ENCODE measurements at places on chromosomes 5 and 9.

- DNase-seq: peak; percentile 63
Observed at GRCh38 chr5:111530298-111530740, 18.0 kb upstream of the STARD4 start.

DNA sequence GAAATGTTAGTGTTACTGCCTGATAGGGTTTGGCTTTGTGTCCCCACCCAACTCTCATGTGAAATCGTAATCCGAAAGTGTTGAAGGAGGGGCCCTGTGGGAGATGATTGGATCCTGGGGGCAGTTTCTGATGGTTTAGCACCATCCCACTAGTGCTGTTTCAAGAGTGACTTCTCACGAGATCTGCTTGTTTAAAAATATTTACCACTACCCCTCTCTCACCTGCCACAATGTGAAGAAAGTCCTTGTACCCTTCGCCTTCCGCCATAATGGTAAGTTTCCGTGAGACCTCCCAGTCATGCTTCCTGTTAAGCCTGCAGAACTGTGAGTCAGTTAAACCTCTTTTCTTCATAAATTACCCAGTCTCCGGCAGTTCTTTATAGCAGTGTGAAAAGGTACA, 2.6 kb upstream of the RFX3 start:
- DNase-seq: peak; percentile 87

GRCh38 chr5:64003966-64004365, 41.7 kb upstream of the HTR1A start:
- no peak for DNase-seq

GRCh38 chr9:682633-683508, 158.6 kb upstream of the DMRT1 start:
- no peak for DNase-seq

DNA sequence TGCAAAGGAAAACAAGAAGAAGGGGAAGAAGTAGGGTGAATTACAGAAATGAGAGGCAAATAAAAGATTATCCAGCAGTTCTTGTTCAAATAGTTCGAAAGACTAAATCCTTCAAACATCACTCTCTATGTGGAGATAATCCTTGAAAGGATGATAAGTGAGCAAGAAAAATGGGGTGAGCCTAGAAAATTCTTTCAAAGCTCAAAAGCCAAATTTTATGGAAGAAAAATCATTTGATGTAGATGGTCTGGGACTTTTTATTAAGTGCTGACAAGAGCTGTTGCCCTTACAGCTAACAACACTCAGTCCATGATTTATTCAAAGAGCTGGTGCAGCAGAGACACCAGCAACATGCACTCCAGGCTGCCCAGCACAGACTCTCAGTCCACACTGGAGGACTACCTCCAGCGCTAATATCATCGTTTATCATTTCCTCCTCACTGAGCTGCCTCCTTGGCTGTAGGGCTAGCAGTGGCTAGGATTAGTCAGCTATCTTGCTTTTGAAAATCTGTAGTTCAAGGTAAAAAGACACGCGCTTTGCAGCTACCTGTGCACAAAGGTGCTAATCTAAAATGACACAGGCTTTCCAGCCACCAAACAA, 264.8 kb upstream of the KIF2A start:
- no peak for DNase-seq

DNA sequence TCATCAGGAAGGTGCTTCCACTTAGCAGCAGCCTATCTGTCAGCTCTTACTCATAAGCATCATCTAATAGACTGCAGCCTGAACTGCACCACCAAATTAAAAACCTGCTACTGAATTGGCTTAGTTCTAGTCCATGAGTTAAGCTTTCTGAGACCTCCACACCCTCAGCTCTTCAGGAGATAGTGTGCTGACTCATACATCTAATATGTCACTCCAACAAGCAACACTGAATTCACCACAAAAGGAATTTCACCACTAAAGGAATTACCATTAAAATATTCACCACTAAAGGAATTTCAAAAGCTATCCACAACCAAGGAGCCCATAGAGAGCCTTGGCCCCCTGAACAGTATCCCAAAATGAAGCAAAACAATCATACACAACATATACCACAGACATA, 418.5 kb upstream of the RORB start:
- DNase-seq: no peak

- no peak for DNase-seq
Observed at GRCh38 chr5:86814315-86814714, 196.6 kb downstream of the COX7C start.

DNA sequence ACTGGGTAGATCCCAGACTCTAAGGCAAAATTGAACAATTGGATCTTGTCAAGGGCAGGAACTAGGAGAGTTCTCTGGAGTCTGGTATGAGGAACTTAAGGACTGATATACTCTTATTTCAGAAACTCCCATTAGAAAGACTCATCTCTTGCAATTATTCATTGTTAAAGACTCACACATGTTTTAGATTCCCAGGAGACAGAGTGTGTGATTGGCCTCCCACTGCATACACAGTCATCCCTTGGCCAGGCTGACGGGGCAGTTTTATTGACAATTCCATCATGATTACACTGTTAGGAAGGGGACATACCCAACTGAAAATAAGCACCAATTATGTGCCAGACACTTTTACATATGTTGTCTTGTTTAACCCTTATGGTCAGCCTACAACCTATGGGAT, 347.2 kb downstream of the DMAC1 start:
- DNase-seq: no peak

GRCh38 chr9:5854063-5854790, 21.3 kb upstream of the ERMP1 start:
- DNase-seq: no peak

- no peak for DNase-seq
Observed at GRCh38 chr9:92349771-92350739, 24.3 kb downstream of the CENPP start.

DNA sequence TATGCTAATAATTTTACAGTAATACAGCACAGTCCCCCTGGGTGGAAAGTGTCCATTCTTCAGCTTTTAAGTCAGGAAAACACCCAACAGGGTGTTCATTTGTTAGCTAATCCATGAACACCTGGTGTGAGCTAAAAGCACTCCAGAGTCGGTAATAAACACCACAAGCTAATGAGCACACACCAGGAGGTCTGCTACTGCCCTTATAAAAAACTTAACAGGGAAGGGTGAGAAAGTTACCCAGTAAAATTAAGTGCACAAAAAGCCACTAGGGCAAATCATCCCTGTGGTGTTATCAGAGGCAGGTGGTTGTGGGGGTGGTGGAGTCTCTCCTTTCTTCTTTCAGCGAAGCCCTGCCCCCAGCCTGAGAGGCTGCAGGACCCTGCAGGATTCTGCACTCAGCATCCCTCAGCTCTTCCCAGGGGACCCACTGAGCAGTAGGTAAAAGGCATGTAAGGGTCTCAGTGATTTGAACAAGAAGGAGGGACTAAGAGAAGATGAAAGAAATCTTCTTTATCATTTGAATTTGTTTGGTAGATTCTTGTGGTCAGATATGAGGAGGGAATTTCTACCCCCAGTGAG, 14.4 kb downstream of the GDNF start:
- no peak for DNase-seq

DNA sequence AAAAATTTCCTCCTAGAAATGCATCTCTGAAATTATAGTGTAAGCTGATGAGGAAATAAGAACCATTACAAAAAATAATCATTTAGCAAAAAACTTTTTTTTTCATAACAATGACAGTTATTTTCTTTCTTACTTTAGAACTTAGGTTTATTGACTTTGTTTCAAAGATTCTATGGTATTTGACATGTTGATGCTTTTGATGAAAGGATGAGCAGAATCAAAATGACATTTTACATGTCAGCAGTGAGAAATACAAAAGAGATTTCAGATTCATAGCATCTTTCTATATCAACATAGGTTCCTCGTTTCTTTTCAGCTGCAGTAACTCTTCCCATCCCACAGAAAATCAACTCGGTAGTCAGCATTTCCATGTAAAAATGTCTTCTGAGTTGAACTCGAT, 1226.6 kb upstream of the C9orf72 start:
- no peak for DNase-seq

DNA sequence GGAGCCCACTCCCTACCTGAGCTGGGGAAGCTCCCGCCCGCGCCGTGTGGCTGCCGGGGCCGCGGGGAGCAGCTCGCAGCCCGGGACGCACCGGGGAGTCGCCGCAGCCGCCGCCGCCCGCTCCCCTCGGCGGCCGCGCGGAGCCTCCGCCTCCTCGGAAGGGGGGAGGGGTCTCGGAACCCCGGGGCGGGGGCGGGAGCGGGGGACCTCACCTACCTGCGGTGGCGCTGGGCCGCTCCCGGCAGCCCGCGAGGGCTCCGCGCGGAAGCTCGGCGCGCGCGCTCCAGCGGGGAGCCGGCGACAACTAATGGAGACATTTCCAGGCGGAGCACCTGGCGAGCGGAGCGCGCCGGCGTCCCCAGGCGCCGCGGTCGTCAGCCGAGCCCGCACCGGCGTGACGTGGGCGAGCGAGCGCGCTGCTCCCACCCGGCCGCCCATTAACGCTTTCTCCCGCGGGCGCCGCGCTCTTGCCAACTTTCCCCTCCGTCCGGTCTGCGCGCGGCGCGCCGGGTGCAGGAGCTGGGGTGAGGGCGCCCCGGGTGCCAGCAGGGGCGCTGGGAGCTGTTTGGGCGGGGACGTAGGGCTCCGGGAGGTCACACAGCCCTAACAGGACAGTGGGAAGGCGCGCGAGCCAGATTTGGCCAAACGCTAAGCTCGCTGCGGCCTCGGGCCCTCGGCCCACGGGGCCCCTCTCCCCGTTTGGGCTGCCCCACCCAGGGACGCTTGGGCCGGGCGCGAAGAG, 4.3 kb upstream of the IRX4 start:
- no peak for DNase-seq

- DNase-seq: no peak
Observed at GRCh38 chr5:100992354-100992753, 89.3 kb upstream of the ST8SIA4 start.

DNA sequence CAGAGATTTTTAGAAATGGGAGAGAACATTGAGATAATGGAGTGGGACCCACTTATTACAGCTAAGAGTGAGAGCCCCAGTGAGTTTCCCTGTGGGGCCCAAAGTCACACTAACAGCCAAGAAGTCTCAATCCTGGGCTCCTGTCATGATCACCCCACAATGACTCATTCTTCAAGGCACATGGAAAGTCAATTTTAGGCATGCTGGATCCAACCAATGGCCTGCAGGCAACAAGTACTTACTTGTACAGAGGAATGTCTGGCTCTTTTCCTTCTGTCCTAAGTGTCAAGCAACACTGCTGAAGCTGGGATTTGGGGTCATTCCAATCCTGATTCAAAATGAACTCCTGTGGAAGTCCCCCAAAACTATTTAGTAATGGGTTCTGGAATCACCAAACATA, 123.1 kb downstream of the DROSHA start:
- DNase-seq: no peak

DNA sequence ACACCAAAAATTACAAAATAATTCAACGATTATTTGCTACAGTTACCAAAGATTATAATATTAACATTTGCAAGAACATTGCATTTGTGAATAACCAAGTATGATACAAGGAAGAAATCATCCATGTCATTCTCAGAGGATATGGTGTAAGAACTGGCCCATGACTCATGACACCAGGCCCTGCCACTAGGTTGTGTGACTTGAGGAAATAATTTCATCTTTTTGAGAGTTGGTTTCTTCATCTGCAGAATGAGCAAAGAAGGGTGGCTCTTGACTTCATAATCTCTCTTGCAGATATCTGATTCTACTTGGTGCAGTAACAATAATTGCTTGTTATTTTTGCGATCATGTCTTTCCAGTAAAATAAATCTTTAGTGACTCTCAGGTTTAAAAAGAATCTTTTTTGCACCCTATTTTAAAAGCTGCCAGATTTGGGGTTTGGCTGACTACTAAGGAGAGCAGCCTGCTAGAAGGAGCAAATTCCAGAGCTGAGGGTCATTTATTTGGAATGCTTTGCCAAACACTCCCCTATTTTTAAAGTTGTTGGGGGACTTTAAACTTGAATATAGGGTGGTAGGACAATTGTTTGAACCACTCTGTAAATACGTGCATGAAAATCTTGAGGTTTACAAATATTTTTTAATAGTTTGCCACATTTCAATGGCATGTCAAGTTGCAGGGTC, 23.5 kb downstream of the ITGA1 start:
- peak; percentile 32 for DNase-seq

DNA sequence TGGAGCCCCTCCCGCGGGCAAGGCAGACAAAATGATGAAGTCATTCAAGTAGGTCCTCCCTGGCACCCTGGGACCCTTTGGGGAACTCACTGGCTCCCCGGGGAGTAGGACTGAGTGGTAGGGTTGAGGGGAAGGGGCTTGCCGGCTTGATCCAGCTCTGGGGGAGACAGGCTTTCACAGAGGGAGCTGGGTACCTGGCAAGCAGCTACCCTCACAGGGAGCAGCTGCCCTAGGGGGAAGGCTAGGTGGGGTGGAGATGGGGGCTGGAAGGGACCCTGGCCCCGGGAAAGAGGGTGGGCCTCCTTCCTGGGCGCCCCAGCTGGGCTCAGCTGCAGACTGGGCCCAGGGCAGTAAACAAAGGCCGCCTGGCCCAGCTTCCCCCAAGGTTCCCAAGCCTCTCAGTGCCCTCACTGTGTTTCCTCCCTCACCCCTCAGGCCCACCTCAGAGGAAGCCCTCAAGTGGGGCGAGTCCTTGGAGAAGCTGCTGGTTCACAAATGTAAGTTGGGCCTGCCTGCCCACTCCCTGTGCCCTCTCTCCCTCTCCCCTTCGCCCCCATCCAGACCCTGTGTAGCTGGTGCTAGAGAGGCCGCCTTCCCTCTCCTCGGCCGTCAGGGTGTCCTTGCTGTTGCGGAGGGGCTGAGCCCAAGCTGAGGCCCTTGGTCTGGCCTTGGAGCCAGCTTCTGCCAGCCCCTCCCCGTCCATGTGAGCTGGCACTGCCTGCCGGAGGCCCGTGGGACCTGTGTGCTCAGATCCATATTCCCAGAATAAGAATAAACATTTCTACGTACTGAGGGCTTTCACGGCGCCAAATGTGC, 131.2 kb downstream of the RGS3 start:
- no peak for DNase-seq

GRCh38 chr5:157917491-157917890, 58.5 kb upstream of the CLINT1 start:
- DNase-seq: no peak

- no peak for DNase-seq
Observed at GRCh38 chr9:132854832-132855231, 23.3 kb downstream of the AK8 start.

DNA sequence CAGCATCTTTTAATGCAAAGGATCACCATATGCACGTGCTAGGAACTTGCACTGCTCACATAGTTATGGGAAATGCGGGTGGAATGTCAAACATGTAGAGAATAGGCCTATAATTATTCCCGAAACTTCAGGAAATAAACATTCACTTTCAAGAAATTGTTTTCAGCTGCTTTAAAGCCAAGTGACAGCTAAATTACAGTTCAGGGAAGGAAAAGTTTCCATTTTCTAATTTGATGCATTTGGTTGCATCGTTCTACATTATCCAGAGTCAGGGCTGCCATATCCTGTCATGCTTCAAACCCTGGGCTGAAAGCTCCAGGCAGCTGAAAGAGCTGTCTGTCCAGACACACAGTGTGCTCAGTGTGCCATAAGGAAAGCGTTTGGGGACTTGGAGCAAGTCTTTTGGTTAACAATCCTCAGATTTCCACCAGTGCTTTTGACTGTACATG, 518.1 kb downstream of the CSNK1G3 start:
- no peak for DNase-seq

DNA sequence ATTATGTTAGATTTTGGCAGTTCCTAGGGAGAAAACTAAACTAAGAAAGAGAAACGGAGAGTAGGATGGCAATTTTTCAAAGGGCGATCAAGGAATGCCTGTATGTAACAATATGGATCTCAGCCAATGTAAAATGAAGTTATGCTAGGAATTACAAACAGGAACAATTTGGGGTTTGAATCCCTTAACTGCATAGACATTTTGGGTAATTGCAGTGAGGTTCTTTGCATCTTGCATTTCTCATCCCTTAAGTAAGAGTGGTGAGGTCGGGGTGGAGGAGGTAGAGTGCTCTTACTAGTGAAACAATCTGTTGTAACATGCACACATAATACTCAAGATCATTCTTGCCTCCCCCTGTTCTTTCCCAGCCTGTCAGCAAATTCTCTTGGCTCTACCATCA, 137.6 kb downstream of the NPR3 start:
- DNase-seq: no peak
